ENCODE measurements at places on chromosomes 1 and 21.

GRCh38 chr21:36386031-36386642 is 945 bp downstream of the CHAF1B start:
- no peak for ATAC-seq

GRCh38 chr1:30023339-30024022 is 699.9 kb downstream of the MATN1 start:
- no peak for ATAC-seq

GRCh38 chr1:8628606-8629005 is 188.8 kb downstream of the RERE start:
- no peak for ATAC-seq

- ATAC-seq: no peak
Measured at GRCh38 chr21:36004441-36004840, 55.9 kb downstream of the SETD4 start.

- ATAC-seq: no peak
Measured at GRCh38 chr1:6272868-6273267, 12.0 kb upstream of the GPR153 start.

DNA sequence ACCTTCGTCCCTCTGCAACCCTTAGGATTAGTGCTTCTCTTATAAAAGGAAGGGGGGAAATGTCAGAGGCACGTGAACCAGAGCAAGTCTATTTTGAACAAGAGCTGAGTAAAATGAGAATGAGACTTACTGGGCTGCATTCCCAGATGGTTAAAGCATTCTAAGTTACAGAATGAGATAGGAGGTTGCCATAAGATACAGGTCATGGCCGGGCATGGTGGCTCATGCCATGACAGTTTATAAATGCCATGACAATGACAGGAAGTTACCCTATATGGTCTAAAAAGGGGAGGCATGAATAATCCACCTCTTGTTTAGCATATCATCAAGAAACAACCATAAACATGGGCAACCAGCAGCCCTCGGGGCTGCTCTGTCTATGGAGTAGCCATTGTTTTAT is 2.5 kb upstream of the AQP10 start:
- ATAC-seq: no peak

DNA sequence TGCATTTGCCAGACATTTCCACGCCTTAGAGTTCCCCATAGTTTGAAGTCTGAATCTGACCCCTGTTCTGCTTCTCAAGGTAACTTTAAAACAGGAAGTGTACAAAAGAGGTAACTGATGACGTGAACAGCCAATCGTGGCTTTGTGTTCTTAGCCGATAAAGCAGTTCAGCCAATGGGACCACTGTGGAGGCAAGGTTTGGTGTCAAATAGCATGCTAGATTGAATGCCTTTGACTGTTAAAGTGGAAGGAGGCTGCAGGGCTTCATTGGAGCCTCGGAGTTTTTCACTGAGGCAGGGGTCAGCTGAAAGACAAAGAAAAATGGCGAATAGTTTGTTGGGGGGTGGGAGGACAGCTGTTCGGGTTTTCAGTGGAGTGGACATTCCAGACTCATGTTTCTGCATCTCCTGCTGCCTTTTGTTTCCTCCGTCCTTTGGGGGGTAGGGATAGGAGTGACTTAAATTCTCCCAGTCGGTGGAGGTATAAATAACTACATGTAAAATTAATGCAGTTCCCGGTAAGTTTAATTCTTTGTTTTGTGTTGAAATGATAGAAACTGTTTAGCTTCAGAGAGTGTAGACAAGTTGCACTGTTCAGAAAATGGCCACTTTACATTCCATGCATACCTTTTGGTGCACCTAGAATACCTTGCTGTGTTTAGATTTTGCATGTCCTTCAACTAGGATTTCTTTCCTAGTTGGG is 17.7 kb downstream of the NFYC start:
- peak; percentile 98 for ATAC-seq

GRCh38 chr1:167161762-167162161 is 58.9 kb upstream of the POU2F1 start:
- no peak for ATAC-seq

GRCh38 chr1:171902527-171902926 is 61.2 kb downstream of the DNM3 start:
- no peak for ATAC-seq

DNA sequence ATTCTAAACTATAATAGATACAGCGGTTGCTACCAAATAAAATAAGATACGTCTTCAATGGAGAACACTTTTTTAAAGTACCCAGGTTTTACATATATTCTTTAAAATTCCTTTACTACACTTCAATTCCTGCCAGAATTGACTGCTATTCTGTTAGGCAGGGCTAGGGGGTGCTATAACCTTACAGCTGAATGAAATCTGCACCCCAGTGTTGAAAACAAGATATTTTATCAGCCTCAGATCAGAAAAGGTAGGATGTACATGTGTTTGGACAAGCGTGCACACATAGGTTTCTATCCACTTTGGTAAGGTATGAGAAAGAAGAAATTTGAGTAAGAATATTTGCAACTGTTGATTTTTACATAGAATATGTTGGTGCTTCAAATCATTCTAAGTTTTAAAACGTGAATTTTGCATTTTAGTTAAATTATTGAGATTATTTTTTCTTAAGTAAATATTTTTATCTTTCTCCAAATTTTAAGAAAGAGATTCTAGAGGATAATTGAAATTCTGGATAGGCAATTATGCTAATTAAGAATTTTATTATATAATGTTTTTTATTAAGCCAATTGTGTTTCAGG is 490.8 kb upstream of the ADGRL4 start:
- peak; percentile 56 for ATAC-seq

DNA sequence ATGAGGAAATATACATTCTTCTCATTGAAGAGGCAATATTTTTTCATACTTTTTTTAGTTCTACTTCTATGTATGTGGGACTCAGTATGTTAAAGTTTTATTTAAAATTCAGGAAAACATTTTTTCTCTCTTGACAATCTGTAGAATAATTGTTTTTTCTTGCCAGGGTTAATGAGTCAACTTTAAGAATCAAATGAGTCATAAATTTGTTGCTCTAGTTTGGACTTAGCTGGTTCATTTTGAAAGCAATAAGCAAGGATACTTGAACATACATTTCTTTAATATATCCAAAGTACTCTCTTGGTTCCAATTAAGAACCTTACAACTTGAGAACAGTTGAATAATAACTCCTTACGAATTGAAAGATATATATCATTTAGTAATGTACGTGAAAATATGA is 1145.3 kb upstream of the B3GALT2 start:
- no peak for ATAC-seq

DNA sequence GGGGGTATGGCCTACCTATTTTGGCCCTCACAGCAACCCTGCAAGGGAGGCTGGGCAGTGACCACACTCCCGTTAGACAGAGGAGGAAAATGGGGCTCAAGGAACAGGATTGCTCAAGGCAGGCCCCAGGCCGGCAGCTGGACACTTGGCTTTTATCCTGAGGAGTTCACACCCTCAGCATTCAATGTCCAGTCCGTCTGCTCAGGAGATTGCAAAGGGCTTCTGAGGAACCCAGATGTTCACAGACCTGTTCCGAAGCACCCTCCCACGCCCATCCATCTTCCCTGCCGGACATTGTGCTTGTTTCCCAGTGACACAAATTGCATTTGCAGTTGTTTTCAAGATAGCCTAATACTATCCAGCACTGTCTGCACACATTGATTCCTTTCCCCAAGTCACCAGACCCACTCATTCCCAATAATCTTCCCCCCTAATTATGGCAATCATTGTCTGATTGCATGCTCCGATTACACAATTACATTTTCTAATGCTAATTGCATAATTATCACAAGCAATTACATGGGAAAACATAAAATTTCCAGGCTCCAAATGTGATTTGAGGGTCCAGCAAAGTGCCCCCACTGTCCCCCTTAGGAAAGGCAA is 4.3 kb upstream of the UBL4B start:
- ATAC-seq: no peak

- ATAC-seq: no peak
Measured at GRCh38 chr1:31906557-31906956, 31.6 kb downstream of the PTP4A2 start.

GRCh38 chr1:99573431-99574217 is 72.3 kb upstream of the PALMD start:
- no peak for ATAC-seq

- ATAC-seq: no peak
Measured at GRCh38 chr1:243628476-243628907, 221.6 kb downstream of the AKT3 start.

GRCh38 chr1:33517596-33518250 is 45.3 kb downstream of the ZSCAN20 start:
- no peak for ATAC-seq

DNA sequence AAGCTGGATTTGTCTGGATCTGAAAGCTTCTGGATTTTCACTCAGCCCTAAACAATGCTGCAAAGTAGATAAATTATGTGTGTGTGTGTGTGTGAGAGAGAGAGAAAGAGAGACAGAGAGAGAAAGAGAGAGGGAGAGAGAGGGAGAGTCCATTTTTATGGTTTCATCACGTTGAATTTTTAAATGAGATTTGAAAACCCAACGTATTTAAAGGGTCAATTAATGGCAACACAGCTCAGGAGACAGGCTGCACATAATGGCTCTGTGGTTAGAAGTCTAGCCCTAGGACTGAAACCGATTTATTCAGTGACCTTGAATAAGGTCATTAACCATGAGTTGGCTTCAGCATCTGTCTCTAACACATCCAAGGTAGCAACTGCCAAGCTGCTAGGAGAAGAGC is 35.3 kb upstream of the FMN2 start:
- ATAC-seq: no peak

DNA sequence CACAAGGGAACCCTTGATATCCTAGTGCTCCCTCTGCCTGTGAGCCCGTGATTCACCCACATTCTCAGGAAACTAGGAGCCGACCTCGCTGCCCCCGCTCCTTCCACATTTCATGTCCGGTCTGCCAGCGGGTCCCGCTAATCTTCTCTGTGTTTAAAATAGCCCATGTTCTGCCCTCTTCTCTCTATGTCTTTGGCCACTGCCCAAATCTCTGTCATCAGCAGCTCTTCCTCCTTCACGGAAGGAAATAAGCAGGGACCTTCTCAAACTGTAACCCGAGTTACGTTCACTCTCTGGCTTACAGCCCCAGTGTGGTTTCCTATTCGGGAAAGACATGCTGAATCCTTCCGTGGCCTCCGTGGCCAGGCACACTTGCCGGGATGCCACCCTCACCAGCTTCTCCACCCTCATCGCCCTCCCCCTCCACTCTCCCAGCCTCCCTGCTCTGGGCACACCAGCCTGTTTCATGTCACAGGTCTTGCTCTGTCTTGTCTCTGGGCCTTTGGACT is 21.1 kb upstream of the UBXN10 start:
- no peak for ATAC-seq

- ATAC-seq: no peak
Measured at GRCh38 chr1:172224871-172225270, 195.6 kb upstream of the C1orf105 start.

DNA sequence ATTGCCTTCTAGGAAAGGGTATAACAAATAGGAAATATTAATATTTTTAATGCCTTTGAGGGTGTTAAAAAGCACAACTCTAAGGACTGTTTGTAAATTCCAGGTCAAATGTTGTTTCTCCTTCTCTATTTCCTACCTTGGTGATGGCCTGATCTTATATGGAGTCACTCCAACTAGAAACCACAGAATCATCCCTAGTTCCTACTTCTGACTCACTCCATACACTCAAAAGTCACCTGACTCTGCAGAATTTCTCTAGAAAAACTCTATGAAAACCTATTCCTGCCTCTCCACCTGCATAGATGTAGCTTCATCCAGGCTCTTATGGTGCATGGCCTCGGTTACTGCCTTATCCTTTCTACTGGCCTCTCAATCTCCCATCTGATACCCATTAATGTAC is 14.5 kb downstream of the RGS4 start:
- ATAC-seq: no peak

- no peak for ATAC-seq
Measured at GRCh38 chr1:114833421-114833820, 21.2 kb upstream of the SYCP1 start.
